ENCODE measurements at places on chromosomes 4 and X.

- no peak for DNase-seq
Observed at GRCh38 chrX:140765043-140765784, 55.7 kb downstream of the LINC00632 start.

GRCh38 chr4:41197996-41198395 is 16.3 kb downstream of the APBB2 start:
- DNase-seq = no peak

- DNase-seq = no peak
Observed at GRCh38 chrX:11531226-11531625, 134.5 kb downstream of the ARHGAP6 start.

DNA sequence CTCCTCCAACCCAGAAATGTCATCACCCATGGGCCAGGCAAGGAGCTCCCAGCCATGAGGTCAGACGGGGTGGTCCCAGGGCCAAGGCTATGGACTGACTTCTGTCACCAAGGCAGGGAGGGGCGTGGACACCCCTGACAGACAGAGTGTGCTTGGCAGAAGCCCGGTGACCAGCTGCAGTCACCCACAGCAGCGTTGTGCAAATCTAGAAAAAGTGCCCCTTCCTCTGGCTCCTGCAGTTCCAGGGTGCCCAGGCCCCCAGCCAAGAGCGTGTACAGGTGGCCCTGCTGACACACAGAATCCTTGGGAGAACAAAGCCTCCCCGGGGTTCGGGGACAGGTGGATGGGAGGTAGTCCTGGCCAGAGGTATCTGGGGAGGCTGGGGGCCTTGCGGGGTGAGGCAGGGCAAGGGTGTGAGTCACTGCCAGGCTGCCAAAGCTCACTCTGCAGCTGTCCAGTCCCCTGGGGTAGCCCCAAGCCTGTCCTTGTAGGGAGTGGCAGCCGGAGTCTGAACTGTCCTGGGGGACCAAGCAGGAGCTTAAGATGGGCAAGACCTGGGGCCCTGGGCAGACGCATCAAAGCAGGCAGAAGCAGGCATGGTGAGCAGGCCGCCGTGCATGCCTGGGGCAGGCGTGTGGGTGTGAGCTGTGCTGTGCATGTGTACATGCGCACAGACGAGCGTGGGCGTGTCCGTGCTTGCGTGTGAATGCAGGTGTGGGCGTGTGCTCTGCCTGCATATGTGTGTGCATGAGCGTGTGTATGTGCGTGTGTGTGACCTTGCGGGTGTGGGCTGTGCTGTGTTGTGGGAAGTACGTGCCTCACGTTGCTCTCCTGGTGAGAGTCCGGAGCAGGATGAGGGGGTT is 3.3 kb downstream of the MYL5 start:
- no peak for DNase-seq

DNA sequence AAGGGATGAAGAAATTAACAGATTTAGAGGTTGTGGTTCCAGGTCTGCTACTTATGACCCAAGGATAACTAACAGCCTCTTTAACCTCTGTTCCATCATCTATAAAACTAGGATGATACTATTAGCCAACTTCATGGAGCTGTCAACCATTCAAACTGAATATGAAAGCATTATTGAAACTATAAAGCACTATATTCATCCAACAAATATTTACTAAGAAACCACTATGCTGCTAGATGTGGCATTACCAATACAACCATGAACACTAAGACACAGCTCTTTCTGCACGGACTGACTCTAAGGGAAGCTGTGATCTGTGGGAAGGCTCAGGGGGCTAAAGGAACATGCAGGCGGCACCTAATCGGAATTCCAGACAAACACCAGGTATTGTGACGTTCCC is 66.0 kb downstream of the APBB2 start:
- no peak for DNase-seq

GRCh38 chrX:109782994-109783700 is 50.1 kb upstream of the ACSL4 start:
- no peak for DNase-seq

GRCh38 chrX:149473966-149474365 is 31.1 kb downstream of the IDS start:
- no peak for DNase-seq

GRCh38 chr4:38005637-38006036 is 45.4 kb downstream of the PTTG2 start:
- DNase-seq = no peak

DNA sequence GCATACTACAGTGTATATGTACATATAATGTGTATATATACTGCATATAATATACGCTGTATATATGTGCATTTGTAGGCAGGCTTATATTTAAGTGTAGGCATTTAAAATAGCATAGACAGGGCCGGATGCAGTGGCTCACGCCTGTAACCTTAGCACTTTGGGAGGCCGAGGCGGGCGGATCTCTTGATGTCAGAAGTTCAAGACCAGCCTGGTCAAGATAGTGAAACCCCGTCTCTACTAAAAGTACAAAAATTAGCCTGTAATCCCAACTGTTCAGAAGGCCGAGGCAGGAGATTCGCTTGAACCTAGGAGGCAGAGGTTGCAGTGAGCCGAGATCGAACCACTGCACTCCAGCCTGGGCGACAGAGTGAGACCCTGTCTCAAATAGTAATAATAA is 78.4 kb downstream of the JAKMIP1 start:
- DNase-seq = no peak

DNA sequence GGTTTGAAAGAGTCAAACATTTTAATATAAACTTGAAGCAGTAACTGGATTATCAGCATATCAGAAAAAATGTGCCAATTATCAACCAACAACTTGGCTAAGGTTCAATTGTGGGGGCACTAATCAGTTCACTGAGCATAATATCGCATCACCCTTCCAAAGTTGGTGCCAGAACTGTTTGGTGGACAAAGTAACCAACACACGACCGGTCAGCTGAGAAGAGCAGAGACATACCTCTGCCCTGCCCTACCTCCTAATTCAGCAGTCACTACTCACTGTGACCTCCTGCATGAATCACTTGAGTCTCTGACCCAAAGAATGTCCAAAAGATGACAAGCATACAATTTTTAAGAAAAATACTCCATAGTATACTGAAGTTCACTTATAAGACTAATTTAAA is 53.2 kb downstream of the TSPAN5 start:
- no peak for DNase-seq

All from non-pigmented ciliary epithelial cell (primary cell).